ENCODE measurements at places on chromosomes 2 and 18. TPM values are rescaled to one million over a fixed set of nuclear protein-coding genes. Genes with fewer than 3 reads are reported as not detected.

DNA sequence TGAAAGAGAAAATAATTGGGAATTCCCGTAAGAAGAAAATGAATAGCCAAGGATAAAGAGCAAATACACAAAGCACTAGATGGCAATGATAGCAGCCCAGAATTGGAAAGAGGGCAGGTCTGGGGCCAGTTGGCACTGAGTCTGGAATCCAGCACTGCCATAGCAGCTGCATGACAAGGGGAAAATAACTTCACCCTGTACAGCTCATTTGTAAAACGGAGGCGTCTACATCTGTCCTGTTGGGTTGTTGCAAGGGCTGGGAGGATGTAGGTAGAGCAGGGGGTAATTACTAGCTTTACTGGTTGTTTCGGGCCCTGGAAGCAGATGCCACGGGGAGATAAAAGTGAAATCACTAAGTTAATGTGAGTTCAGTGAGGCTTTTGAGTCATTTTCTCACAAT lies 110.0 kb upstream of the RASGRP3 start:
- peaks cover 10% of the 10 kb centered on the region for H3K4me1 ChIP-seq
- no peak overlapping the region for H3K27ac ChIP-seq
- H3K36me3 ChIP-seq: peaks cover 50% of the 10 kb centered on the region
- no peaks in the 10 kb centered on the region for H3K27me3 ChIP-seq

- peak; percentile 90 for DNase-seq
- no peak overlapping the region for H3K4me3 ChIP-seq
- H3K4me1 ChIP-seq: no peaks in the 10 kb centered on the region
Observed at GRCh38 chr18:48230467-48231113, 178.6 kb downstream of the ZBTB7C start.

DNA sequence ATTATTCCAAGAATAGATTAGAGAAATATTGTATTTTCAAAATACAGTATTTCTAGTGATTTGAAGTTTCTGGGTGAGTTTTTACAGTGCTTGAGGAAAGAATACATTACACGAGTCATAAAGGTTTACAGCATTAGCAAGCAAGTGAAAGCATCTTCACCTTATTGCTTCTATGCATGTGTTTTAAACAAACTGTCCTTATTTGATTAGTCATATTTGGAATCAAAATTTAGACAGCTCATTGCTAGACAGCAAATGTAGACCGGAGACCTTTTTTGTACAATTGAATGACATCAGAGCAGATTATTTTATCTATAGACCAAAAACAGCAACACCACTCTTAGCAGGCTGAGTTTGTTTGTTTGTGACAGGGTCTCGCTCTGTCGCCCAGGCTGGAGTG lies 69.2 kb downstream of the FAM161A start:
- H3K27me3 ChIP-seq: peaks cover 4% of the 10 kb centered on the region
- no peak for DNase-seq
- no peaks in the 10 kb centered on the region for H3K4me1 ChIP-seq
- H3K4me3 ChIP-seq: no peak overlapping the region

GRCh38 chr18:69697069-69697468 lies 250.6 kb downstream of the CD226 start:
- no peak overlapping the region for H3K27ac ChIP-seq
- no peaks in the 10 kb centered on the region for H3K4me1 ChIP-seq
- no peaks in the 10 kb centered on the region for H3K27me3 ChIP-seq
- DNase-seq: no peak

- H3K4me1 ChIP-seq: no peaks in the 10 kb centered on the region
- no peaks in the 10 kb centered on the region for H3K36me3 ChIP-seq
- H3K27ac ChIP-seq: no peak overlapping the region
- no peak overlapping the region for H3K4me3 ChIP-seq
- H3K27me3 ChIP-seq: no peaks in the 10 kb centered on the region
Observed at GRCh38 chr18:3183103-3183717, 36.6 kb downstream of the MYOM1 start.

GRCh38 chr2:24981411-24982136 lies 9.8 kb upstream of the DNAJC27 start:
- no peak overlapping the region for H3K4me3 ChIP-seq
- peaks cover 10% of the 10 kb centered on the region for H3K4me1 ChIP-seq

- no peak for DNase-seq
- H3K36me3 ChIP-seq: no peaks in the 10 kb centered on the region
- H3K4me1 ChIP-seq: no peaks in the 10 kb centered on the region
Observed at GRCh38 chr18:75029481-75029880, 179.5 kb downstream of the PTGR3 start.

The SLC9A4 gene
- total RNA-seq: not detected

- no peak overlapping the region for H3K4me3 ChIP-seq
- DNase-seq: no peak
- H3K4me1 ChIP-seq: peaks cover 25% of the 10 kb centered on the region
- H3K36me3 ChIP-seq: no peaks in the 10 kb centered on the region
- H3K27me3 ChIP-seq: no peaks in the 10 kb centered on the region
- H3K27ac ChIP-seq: no peak overlapping the region
Observed at GRCh38 chr18:44652722-44653121, 28.0 kb upstream of the SETBP1 start.

The PJVK gene
- 2.5 TPM for total RNA-seq

The KLF11 gene
- total RNA-seq: 8.3 TPM

DNA sequence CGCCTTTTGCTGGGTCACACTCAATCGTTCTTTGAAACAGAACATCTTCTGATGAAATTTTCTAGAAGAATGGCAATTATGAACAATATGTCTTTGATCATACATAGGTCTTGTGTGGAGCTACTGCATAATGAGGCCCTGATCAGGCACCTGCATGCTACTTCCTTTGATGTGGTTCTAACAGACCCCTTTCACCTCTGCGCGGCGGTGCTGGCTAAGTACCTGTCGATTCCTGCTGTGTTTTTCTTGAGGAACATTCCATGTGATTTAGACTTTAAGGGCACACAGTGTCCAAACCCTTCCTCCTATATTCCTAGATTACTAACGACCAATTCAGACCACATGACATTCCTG lies 532 bp downstream of the UGT1A5 start:
- no peak overlapping the region for H3K27ac ChIP-seq
- DNase-seq: no peak
- peaks cover 3% of the 10 kb centered on the region for H3K4me1 ChIP-seq
- H3K27me3 ChIP-seq: peaks cover 21% of the 10 kb centered on the region
- H3K36me3 ChIP-seq: no peaks in the 10 kb centered on the region
- no peak overlapping the region for H3K4me3 ChIP-seq

DNA sequence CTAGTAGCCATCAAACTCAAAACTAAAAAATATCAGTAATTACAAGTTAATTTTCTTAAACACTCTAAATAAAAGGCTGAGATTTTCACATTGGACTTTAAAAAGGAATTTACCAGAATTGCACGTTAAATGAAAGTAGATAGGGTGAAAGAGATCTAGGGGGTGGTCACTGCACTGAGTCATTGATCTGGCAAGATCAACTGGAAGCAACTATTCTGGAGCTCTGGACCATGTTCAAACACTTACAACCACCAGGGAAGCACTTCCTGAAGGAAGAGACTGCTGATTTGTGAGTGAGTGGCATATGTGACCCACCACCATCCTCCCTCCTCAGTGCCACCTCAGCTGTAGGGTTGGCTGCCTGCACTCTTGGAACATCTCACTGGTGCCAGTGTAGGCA lies 111.8 kb downstream of the UGGT1 start:
- no peaks in the 10 kb centered on the region for H3K4me1 ChIP-seq
- H3K4me3 ChIP-seq: no peak overlapping the region
- H3K36me3 ChIP-seq: no peaks in the 10 kb centered on the region
- H3K27me3 ChIP-seq: no peaks in the 10 kb centered on the region
- DNase-seq: peak; percentile 53
- no peak overlapping the region for H3K27ac ChIP-seq

DNA sequence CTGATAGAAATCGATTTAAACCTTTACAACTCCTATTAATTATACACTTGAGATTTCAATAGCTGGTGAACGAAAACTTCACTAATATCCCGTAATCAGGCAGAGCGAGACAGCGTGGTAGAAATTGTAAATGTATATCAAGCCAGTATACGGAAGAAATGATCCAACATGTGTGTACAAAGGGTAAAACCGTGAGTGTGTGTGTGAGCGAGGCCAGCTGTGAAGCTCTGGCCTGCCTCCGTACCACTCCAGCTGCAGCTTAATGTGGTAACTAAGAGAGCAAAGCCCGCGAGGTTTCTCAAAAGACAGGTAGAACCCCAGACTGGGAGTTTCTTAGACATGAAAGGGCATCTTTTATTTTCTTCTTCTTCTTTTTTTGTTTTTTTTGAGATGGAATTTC lies 52.3 kb upstream of the ZNF516 start:
- no peaks in the 10 kb centered on the region for H3K36me3 ChIP-seq
- H3K27me3 ChIP-seq: peaks cover 21% of the 10 kb centered on the region
- no peak for DNase-seq
- H3K4me3 ChIP-seq: no peak overlapping the region

- H3K36me3 ChIP-seq: no peaks in the 10 kb centered on the region
- H3K4me1 ChIP-seq: no peaks in the 10 kb centered on the region
- no peak overlapping the region for H3K4me3 ChIP-seq
- H3K27ac ChIP-seq: no peak overlapping the region
Observed at GRCh38 chr18:3720159-3720558, 270.2 kb downstream of the TGIF1 start.

GRCh38 chr2:56232912-56233311 lies 49.1 kb downstream of the CCDC85A start:
- H3K4me3 ChIP-seq: no peak overlapping the region
- no peaks in the 10 kb centered on the region for H3K4me1 ChIP-seq
- no peak overlapping the region for H3K27ac ChIP-seq
- no peaks in the 10 kb centered on the region for H3K36me3 ChIP-seq

The CYP26B1 gene
- under 0.01 TPM for total RNA-seq

The UCN gene
- total RNA-seq: 0.36 TPM

GRCh38 chr2:1503471-1504310 lies 90.4 kb downstream of the TPO start:
- H3K4me3 ChIP-seq: no peak overlapping the region
- H3K27me3 ChIP-seq: no peaks in the 10 kb centered on the region
- H3K4me1 ChIP-seq: no peaks in the 10 kb centered on the region
- H3K27ac ChIP-seq: no peak overlapping the region
- DNase-seq: no peak

DNA sequence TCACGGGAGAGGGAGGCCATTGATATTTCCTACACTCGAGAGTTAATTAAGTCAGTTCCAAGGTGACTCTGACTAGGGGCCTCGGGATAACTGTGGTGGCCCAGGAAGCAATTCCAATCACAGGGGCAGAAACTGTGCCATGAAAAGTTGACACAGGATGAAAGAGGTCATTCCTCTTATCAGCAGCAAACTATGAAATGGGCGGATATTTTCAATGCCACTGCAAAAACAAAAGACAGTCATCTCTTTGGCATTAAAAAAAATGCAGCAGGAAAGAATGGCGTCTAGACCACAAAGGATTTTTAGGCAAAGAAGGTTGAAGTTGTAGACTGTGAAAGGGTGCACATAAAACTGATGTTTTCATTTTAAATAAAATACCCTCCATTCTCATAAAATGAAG lies 50.0 kb downstream of the TGIF1 start:
- no peaks in the 10 kb centered on the region for H3K36me3 ChIP-seq
- no peak overlapping the region for H3K27ac ChIP-seq
- H3K27me3 ChIP-seq: no peaks in the 10 kb centered on the region
- peak overlapping the region; percentile 61 for H3K4me3 ChIP-seq
- peaks cover 10% of the 10 kb centered on the region for H3K4me1 ChIP-seq

DNA sequence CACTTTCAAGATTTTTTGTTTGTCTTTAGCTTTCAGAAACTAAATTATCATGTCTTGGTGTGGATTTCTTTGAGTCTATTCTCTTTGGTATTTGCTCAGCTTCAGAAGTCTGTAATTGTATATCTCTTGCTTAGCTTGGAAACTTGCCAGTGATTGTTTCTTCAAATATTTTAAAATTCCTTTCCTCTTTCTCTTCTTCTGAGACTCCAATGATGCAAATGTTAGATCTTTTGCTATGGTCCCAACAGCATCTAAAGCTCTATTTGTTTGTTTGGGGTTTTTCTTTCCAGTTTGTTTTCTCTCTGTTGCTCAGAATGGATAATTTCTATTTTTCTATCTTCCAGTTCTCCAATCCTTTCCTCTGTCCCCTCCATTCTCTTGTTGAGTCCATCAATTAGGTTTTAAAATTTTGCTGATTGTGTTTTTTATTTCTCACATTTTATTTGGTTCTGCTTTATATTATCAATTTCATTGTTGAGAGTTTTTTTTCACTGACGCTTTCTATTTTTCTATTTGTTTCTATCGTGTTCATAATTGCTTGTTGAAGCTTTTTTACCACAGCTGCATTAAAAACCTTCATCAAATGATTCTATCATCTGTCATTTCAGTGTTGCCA lies 81.5 kb upstream of the DAPL1 start:
- DNase-seq: no peak
- H3K4me3 ChIP-seq: no peak overlapping the region
- no peak overlapping the region for H3K27ac ChIP-seq
- H3K27me3 ChIP-seq: peaks cover 4% of the 10 kb centered on the region
- H3K36me3 ChIP-seq: no peaks in the 10 kb centered on the region

- no peaks in the 10 kb centered on the region for H3K27me3 ChIP-seq
- peak overlapping the region; percentile 93 for H3K27ac ChIP-seq
- peaks cover 30% of the 10 kb centered on the region for H3K4me1 ChIP-seq
- H3K4me3 ChIP-seq: no peak overlapping the region
Observed at GRCh38 chr2:69291004-69291650, 95.9 kb downstream of the GFPT1 start.

GRCh38 chr2:191625016-191625415 lies 52.9 kb upstream of the NABP1 start:
- no peaks in the 10 kb centered on the region for H3K36me3 ChIP-seq
- no peak overlapping the region for H3K27ac ChIP-seq
- DNase-seq: no peak
- no peak overlapping the region for H3K4me3 ChIP-seq
- H3K4me1 ChIP-seq: peaks cover 12% of the 10 kb centered on the region

The SCYGR4 gene
- total RNA-seq: not detected

GRCh38 chr2:54310311-54310710 lies 54.3 kb upstream of the TSPYL6 start:
- no peak for DNase-seq
- H3K4me1 ChIP-seq: peaks cover 10% of the 10 kb centered on the region
- H3K27me3 ChIP-seq: no peaks in the 10 kb centered on the region
- no peaks in the 10 kb centered on the region for H3K36me3 ChIP-seq
- no peak overlapping the region for H3K27ac ChIP-seq

The GULP1 gene
- 23.0 TPM for total RNA-seq

DNA sequence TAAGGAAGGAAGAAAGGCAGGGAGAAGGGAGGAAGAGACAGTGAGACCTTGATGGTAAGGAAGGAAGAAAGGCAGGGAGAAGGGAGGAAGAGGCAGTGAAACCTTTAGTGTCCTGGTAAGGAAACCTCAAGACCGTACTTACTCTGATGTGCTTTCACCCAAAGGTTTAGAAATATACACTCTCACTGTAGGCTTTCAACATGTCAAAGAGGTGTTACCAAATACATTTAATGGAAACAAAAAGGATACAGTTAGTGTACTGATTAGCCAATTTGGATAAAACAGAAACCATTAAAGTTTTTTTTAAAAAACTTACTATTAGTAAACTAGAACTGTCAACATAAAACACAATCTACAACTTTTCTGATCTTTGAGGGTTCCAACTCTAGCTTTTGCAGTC lies 7.1 kb downstream of the FBXO15 start:
- no peaks in the 10 kb centered on the region for H3K27me3 ChIP-seq
- no peak overlapping the region for H3K27ac ChIP-seq
- H3K4me1 ChIP-seq: peaks cover 17% of the 10 kb centered on the region
- H3K36me3 ChIP-seq: no peaks in the 10 kb centered on the region

The CCL20 gene
- total RNA-seq: 1.2 TPM
